Epithelial cell of prostate (primary cell): ENCODE measurements at places on chromosomes 4 and X.
A peak's percentile ranks its signal among the peaks of the same experiment; 100 is the strongest.

- no peak for DNase-seq
Measured at GRCh38 chrX:11119313-11119943, 8.3 kb downstream of the HCCS start.

DNA sequence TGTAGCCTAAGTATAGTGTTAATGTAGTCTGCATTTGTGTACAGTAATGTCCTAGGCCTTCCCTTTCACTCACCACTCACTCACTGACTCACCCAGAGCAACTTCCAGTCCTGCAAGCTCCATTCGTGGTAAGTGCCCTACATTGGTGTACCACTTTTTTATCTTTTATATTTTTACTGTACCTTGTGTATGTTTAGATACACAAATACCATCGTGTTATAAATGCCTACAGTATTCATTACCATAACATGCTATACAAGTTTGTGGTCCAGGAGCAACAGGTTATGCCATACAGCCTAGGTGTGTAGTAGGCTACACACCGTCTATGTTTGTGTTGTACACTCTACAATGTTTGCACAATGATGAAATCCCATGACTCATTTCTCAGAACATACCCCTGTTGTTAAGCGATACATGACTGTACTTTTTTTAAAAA is 15.4 kb downstream of the TSPAN5 start:
- DNase-seq = peak; percentile 90

- no peak for DNase-seq
Measured at GRCh38 chr4:38177641-38178391, 217.6 kb downstream of the PTTG2 start.

GRCh38 chr4:138412847-138413246 is 170.7 kb upstream of the SLC7A11 start:
- no peak for DNase-seq

DNA sequence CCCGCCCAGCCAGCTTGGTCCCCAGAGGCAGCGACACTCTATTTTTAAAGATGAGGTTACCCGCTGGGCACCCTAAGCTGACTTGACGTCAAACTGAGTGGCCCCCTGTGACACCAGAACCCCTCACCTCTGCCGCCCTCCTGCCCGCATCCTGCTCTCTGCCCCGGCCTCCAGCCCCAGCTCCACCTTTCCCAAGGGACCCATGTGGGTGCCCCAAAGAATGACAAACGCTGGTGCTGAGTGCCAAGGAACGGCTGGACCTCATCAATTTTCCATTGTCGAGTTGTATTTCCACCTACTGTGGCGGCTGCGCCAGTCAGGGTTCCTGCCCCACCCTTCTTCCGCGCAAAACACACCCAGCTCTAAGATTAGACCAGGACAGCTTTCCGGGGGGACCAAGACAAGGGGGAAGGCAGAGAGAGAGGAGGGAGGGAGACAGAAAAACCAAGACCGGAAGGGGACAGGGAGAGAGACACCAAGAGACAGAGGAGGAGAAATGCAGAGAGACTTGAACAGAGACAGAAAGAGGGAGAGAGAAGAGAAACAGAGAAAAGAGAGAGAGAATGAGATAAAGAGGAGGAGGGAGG is 2.0 kb downstream of the PRKX start:
- DNase-seq = no peak

- DNase-seq = peak; percentile 6
Measured at GRCh38 chr4:149145803-149146202, 669.8 kb downstream of the IQCM start.

DNA sequence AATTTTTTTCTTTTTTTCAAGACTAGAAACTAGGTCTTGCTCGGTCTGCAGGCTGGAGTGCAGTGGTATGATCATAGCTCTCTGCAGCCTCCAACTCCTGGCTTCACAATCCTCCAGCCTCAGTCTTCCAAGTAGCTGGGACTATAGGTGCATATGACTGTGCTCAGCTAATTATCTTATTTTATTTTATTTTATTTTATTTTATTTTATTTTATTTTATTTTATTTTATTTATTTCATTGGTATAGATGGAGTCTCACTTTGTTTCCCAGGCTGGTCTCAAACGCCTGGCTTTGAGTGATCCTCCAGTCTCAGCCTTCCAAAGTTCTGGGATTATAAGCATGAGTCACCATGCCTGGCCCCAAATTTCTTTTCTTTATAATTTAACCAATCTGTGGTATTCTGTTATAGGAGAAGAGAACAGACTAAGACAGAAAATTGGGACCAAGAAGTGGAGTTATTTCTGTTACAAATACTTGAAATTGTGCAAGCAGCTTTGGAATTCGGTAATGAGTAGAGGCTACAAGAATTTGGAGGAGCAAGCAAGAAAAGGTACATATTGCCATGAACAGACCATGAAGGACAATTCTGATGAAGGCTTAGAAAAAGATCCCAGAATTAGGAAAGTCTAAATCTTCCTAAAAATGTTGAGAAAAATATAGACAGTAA is 4.0 kb upstream of the PRDM5 start:
- DNase-seq = no peak

DNA sequence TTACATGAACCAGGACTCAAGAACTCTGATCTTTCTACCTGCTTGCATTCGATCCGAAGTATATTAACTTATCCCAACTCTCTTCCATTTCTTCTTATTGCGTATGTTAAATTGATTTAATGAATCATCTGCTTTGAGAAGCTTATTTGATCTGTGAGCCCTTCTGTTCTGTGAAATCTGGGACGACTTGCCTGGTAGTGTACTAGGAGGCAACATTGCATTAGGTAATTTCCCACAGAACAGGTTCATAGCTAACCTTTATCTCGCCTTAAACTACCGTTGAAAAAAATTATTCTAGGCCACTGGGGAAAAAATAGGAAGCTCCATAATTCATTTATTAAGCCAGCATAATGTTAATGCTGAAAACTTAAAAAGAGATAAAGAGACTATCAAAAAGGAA is 67.2 kb upstream of the MAB21L2 start:
- no peak for DNase-seq

DNA sequence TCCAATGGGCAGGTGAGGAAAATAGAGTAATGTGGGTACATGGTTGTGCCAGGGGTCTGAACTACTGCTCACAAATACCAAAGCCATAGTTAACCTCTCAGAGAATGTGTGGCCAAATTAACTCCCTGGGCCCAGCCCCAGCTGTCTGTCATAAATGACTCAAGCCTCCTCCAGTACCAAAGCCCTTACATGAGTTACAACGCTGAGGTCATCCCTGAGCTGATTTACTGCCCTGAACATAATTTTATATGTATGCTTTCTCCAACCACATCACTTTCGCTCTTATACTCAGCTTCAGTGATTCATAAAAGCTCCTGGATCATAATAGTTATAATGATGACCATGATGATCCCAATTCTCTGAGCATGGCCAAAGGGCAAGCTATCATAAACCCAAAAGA is 283.9 kb downstream of the NKX6-1 start:
- no peak for DNase-seq

- no peak for DNase-seq
Measured at GRCh38 chrX:72340041-72340440, 34.3 kb upstream of the CITED1 start.

GRCh38 chr4:5033281-5033841 is 14.1 kb upstream of the CYTL1 start:
- DNase-seq = no peak

GRCh38 chr4:38831653-38832052 is 25.0 kb downstream of the TLR6 start:
- no peak for DNase-seq

- DNase-seq = no peak
Measured at GRCh38 chrX:71626576-71626975, 8.3 kb upstream of the CXCR3 start.

- no peak for DNase-seq
Measured at GRCh38 chr4:76308548-76308947, 2.0 kb downstream of the STBD1 start.

DNA sequence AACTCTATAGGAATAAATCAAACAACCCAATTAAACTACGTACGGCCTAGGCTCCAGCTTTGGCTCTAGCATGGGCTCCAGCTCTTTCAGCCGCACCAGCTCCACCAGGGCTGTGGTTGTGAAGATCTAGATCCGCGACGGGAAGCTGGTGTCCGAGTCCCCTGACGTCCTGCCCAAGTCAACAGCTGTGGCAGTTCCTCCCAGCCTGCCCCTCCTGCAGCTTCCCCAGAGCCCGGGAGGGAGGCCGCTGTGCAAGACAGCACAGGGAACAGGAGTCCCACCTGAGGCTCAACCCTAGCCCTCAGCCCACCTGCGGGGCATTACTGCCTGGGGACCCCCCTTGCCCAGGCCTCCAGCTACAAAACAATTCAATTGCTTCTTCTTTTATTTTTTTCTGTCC is 2680.3 kb downstream of the PCDH7 start:
- no peak for DNase-seq

GRCh38 chr4:76470064-76470463 is 35.0 kb downstream of the SHROOM3 start:
- DNase-seq = no peak

DNA sequence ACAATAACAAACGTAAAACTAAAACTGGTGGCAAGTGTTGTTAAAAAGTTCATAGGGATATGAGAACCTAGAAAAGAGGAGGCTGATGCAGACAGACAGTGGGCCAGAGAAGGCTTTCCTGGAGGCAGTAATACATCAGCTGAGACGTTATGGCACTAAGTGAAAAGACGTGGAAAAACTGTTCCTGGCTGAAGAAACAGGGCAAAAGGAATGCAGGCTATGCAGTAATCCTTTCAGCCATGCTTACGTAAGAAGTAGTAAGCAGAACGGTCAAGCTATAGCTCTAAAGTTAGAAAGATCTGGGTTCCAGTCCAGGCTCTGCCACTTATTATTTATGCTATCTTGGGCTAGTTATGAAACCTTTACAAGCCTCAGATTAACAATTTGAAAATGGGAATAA is 6.4 kb downstream of the LAMTOR3 start:
- DNase-seq = no peak

DNA sequence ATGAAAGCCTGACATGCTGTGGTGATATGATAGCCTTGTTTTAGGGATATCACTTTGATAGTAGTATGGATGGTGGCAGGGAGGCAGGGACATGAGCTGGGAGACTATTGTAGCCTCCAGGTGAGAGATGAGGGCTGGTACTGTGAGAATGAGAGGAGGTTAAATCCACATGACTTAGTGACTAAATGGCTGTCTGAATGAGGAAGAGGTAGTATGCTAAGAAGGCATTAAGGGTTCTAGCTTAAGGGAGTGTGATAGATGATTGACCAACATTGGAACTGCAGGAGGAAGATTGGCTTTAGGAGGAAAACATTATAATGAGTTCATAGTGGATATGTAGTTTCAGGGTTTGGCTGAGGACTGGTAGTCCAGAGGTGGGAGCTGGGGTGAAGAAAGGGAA is 195.0 kb upstream of the ANK2 start:
- no peak for DNase-seq

DNA sequence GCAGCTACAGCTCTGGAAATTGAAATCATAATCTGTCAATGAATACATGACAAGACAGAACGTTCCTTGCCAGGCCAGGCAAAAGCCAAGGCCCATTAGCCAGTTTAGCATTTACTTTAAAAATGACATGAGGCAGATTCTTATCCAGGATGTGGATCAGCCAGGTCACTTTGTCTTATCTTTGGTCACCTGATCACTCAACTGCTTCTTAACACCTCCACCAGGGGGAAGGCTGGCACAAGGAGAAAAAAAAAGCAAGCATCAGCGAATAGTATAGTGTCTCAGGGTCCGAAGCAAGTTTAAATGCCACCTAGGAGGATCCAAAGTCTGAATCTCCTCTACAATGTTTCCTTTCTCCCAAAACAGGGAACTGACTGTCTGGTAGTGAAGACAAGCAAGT is 18.8 kb downstream of the ATP1B4 start:
- no peak for DNase-seq

GRCh38 chr4:176188654-176189053 is 6.7 kb downstream of the SPATA4 start:
- DNase-seq = no peak

- no peak for DNase-seq
Measured at GRCh38 chr4:47010347-47010911, 17.0 kb upstream of the GABRA4 start.

DNA sequence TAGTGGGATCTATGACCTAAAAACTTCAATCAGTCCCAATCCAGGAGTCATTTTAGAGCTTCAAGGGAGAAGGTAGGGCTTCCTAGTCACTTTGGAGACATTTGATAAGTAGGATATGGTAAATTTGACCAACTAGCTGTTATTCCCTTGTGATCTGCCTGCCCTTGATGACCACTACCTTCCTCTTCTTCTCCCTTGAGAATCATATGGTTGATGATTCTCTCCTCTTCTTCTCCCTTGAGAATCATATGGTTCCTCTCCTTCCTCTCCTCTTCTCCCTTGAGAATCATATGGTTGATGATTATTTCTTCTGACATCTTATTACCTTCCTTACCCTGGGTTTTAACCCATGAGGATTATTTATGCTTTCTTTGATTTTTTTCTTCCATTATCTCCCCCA is 482.6 kb upstream of the TENM3 start:
- no peak for DNase-seq

GRCh38 chr4:79232540-79232939 is 93.3 kb downstream of the NAA11 start:
- no peak for DNase-seq

GRCh38 chr4:1983053-1983845 is 25.5 kb downstream of the NELFA start:
- no peak for DNase-seq

- no peak for DNase-seq
Measured at GRCh38 chr4:82611982-82612381, 50.2 kb upstream of the TMEM150C start.

- no peak for DNase-seq
Measured at GRCh38 chr4:138037696-138038095, 204.5 kb downstream of the SLC7A11 start.

GRCh38 chr4:101290654-101291053 is 56.7 kb downstream of the PPP3CA start:
- no peak for DNase-seq

GRCh38 chr4:24965627-24966026 is 52.8 kb upstream of the CCDC149 start:
- DNase-seq = no peak

DNA sequence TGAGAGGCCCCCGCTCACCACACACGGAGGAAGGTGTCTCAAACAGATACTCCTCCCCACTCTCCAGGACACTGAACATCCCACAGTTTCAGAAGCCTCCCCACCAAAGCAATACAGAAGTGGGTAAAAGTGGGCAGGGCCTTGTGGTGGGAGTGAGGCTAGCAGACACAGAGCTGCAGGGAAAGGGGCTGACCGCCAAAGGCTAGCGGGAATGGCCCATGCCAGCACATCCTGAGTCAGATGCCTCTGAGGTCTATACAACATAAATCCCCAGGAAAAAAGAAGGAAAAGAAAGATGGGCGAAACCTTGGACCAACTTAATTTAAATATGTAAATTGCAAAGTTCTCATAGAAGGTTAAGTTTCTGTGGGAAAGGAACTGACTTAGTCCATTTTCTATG is 21.9 kb upstream of the ARHGAP10 start:
- no peak for DNase-seq
